Adrenal gland (tissue), 19 donors: ENCODE measurements at places on chromosomes 2 and 18.

DNA sequence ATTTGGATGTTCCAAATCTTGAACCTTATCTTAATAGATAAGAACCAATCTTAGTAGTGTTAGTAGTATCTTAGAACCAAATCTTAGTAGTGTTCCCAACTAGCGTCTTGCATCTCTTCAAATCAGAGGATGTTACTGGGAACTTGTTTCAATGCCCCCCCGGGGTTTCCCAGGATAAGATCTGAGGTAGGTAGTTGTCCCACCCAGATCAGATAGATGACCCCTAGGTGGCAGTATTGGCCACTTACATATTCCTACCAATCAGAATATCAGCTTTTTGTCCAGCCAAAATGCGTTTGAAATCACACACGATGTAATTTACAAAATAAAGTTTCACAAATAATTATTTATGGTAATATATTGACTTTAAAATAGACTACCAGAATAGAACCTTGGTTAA lies 314.8 kb downstream of the MBD2 start:
- no peak for DNase-seq

- no peak for DNase-seq
Measured at GRCh38 chr18:47172476-47172875, 3.7 kb downstream of the IER3IP1 start.

DNA sequence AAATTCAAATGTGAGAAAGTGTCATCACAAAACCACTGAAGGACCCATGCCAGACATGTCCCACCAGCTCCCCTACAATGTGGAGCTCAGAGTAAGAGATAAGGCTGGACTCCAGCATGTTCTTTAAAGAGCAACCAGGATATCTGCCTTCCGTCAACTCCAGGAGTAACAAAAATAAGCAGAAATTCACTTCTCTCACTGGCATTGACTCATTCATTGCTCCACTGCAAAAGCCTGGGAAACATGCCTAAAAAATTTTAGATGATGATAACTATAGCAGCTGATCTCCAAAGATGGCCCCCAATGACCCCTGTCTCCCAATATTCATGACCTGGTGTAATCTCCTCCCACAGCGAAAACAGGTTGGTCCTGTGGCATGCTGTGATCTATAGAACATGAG lies 314.5 kb downstream of the NCKAP5 start:
- DNase-seq = no peak

DNA sequence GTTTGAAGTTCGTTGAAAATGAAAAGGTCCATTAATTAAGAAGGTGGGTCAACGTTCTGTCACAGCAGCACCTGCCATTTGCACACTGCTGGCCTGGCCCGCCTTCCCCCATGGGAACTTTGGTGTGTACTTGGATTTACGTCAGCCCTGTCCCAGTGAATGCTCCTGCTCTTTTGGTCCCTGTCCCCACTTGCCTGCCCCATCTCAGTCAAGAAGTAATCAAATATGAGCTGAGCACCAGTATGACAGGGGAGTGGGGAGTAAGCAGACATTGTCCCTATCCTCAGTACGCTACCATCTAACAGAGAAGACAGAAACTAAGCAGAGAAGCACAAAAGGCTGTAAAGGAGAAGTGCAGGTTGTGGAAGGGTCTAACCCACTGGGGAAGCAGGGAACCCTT lies 65.1 kb downstream of the SLC4A3 start:
- DNase-seq = no peak

DNA sequence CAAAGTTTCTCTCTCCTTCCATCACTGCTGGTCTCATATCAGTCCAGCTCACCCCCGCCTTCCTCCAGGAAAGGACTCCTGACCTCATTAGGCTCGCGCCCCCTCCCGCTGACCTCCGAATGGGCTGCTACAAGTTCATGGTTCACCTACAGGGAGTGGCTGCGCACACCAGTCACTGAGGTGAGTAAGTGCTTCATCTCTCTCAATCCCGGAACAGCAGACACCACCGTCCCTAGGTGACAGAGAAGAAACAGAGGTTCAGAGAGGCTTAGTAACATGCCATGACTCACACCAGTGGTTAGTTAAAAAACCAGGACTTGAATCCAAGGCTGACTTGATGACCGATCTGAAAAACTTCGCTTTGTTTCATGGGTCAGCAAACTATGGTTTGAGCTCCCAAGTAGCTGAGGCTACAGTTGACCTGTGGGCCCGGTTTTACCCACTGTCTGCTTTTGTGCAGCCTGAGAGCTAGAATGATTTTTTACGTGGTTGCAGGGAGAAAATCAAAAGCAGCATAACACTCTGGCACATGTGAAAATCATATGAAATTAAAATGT lies 42.0 kb downstream of the ZFP36L2 start:
- DNase-seq = no peak

DNA sequence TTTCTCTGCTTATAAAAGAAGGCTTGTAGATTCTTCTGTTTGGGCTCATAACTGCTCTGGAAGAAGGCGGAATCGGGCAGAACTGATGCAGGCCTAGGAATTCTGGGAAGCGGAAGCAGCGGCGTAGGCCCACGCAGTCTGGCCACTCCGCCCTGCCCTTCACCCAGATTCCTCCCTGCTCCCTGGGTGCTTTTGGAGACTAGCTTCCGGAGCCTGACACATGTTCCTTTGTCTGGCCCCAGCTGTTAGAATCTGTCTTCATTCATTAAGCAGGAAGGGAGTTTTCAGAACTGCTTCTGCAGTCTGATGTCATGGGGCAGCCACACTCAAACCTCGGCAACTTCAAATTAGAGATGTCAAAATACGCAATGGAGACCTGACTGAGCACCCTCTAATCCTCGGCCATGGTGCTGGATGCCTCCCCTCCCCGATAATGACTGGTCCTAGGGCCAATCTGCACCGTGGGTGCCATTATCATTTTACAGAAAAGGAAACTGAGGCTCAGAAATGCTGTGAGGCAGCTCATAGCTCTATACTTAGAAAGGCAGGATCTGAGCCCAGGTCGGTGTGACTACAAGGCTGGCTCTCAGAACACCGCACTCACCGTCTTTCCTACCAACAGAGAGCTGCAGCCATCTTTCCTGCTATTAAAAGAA lies 275.7 kb downstream of the MYCN start:
- no peak for DNase-seq

DNA sequence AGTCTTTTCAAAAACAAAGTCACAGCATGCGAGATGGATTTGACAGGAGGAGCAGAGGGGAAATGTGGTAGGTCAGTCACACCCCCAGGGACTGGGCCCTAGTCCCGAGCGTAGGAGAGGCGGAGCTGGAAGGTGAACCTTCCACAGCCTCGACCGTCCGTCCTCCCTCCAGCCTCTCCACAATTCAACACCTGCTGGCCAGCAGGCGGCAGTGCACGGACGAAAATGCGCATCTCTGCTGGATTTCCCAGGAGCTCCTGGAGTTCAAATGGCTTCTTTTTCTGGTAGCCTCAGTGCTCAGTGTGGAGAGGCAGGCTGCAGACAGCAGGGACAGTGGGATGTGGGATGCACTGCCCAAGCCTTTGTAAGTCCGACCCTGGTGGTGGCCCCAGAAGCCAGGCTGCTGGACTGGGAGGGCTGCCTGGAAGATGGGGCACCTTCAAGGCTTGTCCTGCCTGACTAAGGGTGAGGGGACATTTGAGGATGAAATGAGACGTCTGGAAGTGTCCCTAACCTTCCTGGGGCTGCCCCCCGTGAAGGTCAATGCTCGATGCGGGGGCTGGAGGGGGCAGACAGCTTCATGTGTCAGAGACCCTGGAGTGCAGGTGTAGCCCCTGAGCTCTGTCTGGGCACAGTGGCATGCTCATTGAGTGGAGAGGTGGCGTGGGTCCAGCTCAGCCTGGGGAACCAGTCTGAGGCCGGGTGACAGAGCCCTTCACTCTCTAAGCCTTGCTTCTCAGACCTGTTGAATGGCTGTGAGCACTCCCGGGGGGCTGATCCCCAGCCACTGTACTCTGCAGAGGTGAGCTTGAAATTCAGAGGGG lies 189.5 kb downstream of the TFCP2L1 start:
- DNase-seq = peak; percentile 61

GRCh38 chr2:157733263-157733662 lies 104.6 kb upstream of the ACVR1C start:
- DNase-seq = no peak

GRCh38 chr2:217964275-217965161 lies 38.3 kb downstream of the TNS1 start:
- DNase-seq = no peak

DNA sequence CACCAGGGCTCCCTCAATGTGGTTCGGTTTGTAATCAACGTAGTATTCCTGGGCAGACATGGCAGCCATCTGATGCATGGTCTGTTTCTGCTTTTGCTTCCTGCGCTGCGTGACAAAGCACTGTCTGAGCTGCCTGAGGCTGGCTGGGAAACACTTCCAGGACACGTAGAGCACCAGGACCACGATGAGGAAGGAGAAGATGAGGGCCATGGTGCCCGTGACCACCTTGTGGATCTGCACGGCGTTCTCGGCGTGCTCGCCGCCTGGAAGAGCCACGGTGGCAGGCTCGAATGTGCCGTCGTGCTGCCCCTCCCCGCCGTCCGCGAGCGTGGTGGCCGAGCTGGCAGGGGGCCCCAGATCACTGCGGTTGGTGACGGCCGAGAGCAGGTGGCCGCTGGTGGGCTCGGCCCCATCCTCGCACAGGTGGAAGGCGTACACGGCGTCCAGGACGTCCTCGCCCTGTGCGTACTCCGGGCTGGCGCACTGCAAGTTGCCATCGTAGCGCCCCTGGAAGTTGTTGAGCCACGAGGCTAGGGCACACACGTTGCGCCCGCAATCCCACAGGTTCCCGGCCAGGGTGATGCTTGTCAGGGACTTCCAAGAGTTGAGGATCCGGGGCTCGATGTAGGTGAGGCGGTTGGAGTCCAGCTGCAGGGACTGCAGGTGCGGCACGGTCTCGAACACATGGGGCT lies 2.1 kb downstream of the LRRTM1 start:
- no peak for DNase-seq

GRCh38 chr2:149068996-149069888 lies 30.7 kb downstream of the LYPD6B start:
- no peak for DNase-seq

DNA sequence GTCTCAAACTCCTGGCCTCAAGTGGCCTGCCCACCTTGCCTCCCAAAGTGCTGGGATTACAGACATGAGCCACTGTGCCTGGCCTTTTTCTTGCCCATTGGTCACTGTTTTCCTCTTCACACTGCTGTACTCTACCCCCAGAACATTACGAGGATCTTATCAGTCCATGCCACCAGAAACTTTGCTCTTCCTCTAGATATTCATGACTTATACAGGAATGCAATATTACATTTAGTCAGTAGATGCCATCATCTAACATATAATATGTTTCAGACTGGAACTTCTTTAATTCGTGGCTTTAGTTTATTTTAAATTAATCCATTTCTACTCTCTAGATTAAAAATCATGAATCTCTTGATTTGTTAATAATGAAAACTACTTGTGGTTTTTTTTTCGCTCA lies 135.5 kb downstream of the COMMD1 start:
- DNase-seq = no peak

DNA sequence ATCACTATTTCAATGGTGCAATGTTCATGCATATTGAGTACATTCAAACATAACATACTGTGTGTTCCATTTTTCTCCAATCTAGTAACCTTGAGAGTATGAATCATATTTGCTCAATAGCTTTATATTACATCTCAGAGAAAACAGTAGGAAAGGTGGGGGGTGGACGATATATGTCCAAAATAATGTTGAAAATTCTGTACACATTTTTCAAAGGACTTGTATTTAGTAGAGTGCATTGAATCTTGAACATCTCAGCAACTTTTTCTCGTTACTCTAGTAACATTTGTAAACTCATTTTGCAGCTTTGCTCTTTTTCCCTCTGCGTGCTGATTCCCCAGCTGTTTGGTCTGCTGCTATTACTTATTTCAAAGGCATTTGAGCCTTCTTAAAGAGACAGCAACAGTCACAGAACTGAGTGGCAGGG lies 1487.0 kb downstream of the LRP1B start:
- DNase-seq = no peak

- no peak for DNase-seq
Measured at GRCh38 chr2:207632575-207633493, 7.6 kb upstream of the METTL21A start.

DNA sequence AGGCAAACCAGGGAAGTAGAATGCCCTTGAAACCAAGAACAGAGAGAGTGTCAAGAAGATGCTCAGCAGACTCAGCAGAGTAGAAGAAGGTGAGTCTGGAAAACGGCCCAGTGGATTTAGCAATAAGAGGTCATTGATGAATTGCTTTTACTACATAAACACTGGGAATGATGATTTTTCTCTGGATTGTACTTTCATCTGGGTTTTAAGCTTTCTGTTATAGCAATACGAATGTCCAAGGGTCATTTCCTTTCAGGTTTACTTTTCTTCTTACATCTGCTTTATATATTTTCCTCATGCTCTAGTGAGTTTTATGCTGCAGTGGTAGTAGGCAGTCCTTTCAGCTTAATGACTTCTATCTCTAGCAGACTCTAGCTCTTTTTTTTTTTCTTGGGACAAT lies 16.9 kb downstream of the EML6 start:
- no peak for DNase-seq

GRCh38 chr2:23772684-23773083 lies 154.2 kb downstream of the ATAD2B start:
- DNase-seq = no peak

DNA sequence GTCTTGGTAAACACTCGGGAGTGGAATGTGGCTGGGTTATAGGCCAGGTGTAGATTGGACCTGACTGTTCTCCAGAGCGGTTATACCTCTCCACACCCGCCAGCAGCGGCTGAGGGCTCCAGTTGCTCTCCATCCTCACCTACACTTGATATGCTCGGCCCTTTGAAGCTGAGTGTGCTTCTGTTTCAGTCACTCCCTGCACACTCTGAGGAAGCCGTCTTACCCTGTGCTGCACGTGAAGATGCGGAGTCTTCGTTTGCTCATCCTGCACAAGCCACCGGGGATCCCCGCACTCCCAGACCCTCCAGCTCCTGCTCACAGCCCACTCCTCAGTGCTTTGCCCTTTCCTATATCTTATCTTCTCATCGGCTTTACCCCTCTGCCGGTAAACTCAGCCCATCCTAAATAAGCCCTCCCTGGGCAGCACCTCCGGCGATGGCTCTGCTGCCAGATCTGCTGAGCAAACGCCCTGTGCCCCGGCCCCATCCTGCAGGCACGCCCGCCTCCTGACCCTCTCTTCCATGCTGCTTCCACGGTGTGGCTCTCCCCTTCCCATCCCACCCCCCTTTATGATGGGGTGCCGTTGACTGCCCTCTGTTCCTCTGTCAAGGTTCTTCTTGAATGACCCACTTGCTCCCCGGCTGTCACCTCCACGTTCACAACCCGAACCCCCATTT lies 47.3 kb upstream of the ODC1 start:
- DNase-seq = no peak

GRCh38 chr2:46334389-46335271 lies 37.4 kb downstream of the EPAS1 start:
- DNase-seq = no peak

GRCh38 chr2:128162266-128162665 lies 71.3 kb downstream of the UGGT1 start:
- DNase-seq = peak; percentile 28

GRCh38 chr18:67875944-67876343 lies 359.4 kb upstream of the DSEL start:
- DNase-seq = no peak
